Activated CD4-positive, alpha-beta T cell treated with anti-CD3 and anti-CD28 coated beads for 36 hours (primary cell): ENCODE measurements at places on chromosomes 2 and 18. TPM values are rescaled to one million over a fixed set of nuclear protein-coding genes. Genes with fewer than 3 reads are reported as not detected.

The TMEM169 gene
- total RNA-seq, result 1.6 TPM

DNA sequence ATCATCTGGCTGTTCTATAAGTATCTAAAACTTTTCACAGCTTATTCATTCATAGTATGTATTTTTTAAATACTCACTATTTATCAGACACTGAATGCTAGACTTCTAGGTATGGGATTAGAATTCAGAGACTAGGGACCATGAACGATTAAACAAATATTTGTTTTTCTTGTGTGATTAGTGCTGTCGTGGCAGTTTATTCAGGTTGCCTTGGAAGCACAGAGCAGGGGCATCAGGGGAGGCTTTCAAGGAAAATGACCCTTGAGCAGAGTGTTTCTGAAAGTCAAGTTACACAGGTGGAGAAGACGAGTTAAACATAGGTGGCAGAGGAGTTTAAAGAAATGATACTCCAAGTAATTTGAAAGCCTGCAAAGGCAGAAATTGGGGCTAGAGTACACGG is 5.7 kb downstream of the SPOPL start:
- H3K36me3 ChIP-seq, result peaks cover 19% of the 10 kb centered on the region
- peaks cover 44% of the 10 kb centered on the region for H3K4me1 ChIP-seq
- H3K4me3 ChIP-seq, result no peak overlapping the region
- DNase-seq, result no peak
- H3K27ac ChIP-seq, result no peak overlapping the region
- H3K27me3 ChIP-seq, result no peaks in the 10 kb centered on the region

DNA sequence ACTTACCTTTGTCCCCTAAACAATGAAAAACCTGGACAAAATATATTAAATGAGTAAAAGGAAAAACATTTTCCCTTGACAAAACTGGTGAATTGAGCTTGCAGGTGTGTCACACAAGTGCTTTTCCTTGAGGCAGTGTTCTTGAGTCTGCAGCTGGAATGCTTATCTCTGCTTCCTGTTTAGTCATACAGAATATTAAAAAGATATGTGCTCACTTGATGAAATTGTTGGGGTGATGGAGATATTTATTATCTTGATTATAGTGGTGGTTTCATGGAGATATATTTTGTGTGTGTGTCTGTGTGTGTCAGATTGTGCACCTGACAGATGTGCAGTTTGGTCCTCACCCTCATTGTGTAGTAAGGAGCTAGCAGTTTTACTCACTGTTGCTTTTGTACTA is 3.3 kb downstream of the TAF1B start:
- DNase-seq, result no peak
- H3K4me1 ChIP-seq, result peaks cover 37% of the 10 kb centered on the region
- no peak overlapping the region for H3K27ac ChIP-seq
- no peaks in the 10 kb centered on the region for H3K27me3 ChIP-seq
- H3K4me3 ChIP-seq, result no peak overlapping the region
- H3K36me3 ChIP-seq, result peaks cover 42% of the 10 kb centered on the region

GRCh38 chr2:148917431-148917830 is 42.4 kb downstream of the KIF5C start:
- no peaks in the 10 kb centered on the region for H3K27me3 ChIP-seq
- DNase-seq, result peak; percentile 50
- peaks cover 9% of the 10 kb centered on the region for H3K4me1 ChIP-seq
- no peak overlapping the region for H3K27ac ChIP-seq

DNA sequence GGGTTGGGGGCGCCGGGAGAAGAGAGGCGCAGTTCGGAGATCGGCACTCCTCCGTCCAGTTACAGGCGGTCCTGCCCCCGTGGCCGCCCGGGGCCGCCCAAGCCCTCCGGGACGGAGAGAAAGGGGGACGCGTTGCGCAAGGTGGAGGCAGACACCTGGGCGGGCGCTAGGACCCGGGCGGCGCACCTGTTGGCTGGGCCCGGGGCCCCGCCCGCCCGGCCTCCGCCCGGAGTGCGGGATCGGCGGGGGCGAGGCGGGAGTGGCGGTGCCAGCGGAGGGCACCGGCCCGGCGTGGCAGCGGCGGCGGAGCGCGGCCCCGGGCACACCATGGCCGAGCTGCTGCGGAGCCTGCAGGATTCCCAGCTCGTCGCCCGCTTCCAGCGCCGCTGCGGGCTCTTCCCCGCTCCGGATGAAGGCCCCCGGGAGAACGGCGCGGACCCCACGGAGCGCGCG is at the start of gene SGPP2:
TSS of gene SGPP2 (plus strand) at position 268 of the 453 bp plus-strand sequence. CDS start at position 328, 60 bp downstream.
- peaks cover 42% of the 10 kb centered on the region for H3K27me3 ChIP-seq
- H3K36me3 ChIP-seq, result peaks cover 9% of the 10 kb centered on the region

- H3K4me3 ChIP-seq, result no peak overlapping the region
- no peaks in the 10 kb centered on the region for H3K36me3 ChIP-seq
- DNase-seq, result no peak
- no peak overlapping the region for H3K27ac ChIP-seq
- no peaks in the 10 kb centered on the region for H3K4me1 ChIP-seq
- H3K27me3 ChIP-seq, result peaks cover 4% of the 10 kb centered on the region
Observed at GRCh38 chr2:2012505-2012904, 268.2 kb upstream of the PXDN start.

DNA sequence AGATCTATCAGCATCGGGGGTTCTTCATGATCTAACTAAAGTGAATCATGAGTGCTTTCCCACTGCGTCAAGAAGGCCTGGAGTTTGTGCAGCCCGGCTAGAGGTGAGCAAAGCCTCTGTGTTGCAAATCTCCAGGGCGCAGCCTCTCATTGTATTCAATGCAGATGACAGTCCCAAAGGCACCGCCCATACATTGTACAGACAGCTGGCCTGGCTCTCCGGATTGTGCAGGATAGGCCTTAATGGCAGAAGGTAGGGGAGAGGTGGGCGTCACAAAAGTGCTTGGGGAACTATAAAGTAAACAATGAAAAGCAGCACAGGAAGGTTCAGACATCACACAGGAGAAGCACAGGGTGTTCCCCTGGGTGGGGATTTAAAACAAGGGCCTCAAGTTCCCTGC is 907 bp upstream of the GYPC start:
- peak overlapping the region; percentile 97 for H3K27ac ChIP-seq
- peaks cover 25% of the 10 kb centered on the region for H3K36me3 ChIP-seq
- DNase-seq, result no peak
- peak overlapping the region; percentile 97 for H3K4me3 ChIP-seq
- H3K4me1 ChIP-seq, result peaks cover 32% of the 10 kb centered on the region

The LCT gene
- 0.16 TPM for total RNA-seq

DNA sequence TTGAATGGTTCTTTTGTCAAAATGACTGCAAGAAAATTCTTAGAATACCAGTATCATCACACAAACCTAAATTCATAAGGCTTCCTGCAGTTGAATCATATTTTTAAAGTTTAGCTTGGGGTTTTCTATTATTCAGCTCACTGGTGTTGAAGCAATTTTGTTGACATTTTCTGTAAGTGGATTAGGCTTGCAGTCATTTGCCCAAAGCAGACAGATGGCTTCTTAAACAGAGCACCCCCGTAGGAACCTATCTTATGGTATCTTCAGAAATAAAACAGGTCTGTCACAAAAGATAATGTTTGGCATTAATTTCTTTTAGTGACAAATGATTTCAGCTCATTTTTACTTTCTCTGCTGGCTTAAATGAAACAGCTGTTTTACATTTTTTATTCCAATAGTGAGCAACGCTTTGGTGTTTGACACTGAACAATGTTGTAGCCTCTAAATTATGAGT is 331.1 kb downstream of the PLCL1 start:
- H3K27ac ChIP-seq, result no peak overlapping the region
- H3K4me1 ChIP-seq, result no peaks in the 10 kb centered on the region
- peaks cover 6% of the 10 kb centered on the region for H3K36me3 ChIP-seq
- H3K27me3 ChIP-seq, result no peaks in the 10 kb centered on the region
- H3K4me3 ChIP-seq, result no peak overlapping the region

The CRYBA2 gene
- total RNA-seq, result not detected

The TLX2 gene
- total RNA-seq, result 0.18 TPM

- H3K36me3 ChIP-seq, result no peaks in the 10 kb centered on the region
- no peaks in the 10 kb centered on the region for H3K4me1 ChIP-seq
- no peak overlapping the region for H3K27ac ChIP-seq
- H3K27me3 ChIP-seq, result no peaks in the 10 kb centered on the region
- no peak overlapping the region for H3K4me3 ChIP-seq
Observed at GRCh38 chr2:228699888-228700287, 518.4 kb upstream of the SPHKAP start.

- no peak overlapping the region for H3K27ac ChIP-seq
- no peaks in the 10 kb centered on the region for H3K27me3 ChIP-seq
- no peaks in the 10 kb centered on the region for H3K36me3 ChIP-seq
- H3K4me3 ChIP-seq, result no peak overlapping the region
- H3K4me1 ChIP-seq, result peaks cover 15% of the 10 kb centered on the region
Observed at GRCh38 chr2:37552339-37552738, 119.1 kb downstream of the CDC42EP3 start.

The TNFRSF11A gene
- 9.3 TPM for total RNA-seq

The SEH1L gene
- total RNA-seq, result 107 TPM

GRCh38 chr2:70258532-70258875 is 567 bp downstream of the PCYOX1 start:
- peak overlapping the region; percentile 80 for H3K4me3 ChIP-seq
- H3K27me3 ChIP-seq, result no peaks in the 10 kb centered on the region
- peaks cover 31% of the 10 kb centered on the region for H3K4me1 ChIP-seq
- no peak for DNase-seq
- H3K36me3 ChIP-seq, result peaks cover 12% of the 10 kb centered on the region

- H3K4me3 ChIP-seq, result no peak overlapping the region
- H3K4me1 ChIP-seq, result peaks cover 12% of the 10 kb centered on the region
- no peak overlapping the region for H3K27ac ChIP-seq
Observed at GRCh38 chr2:217429981-217430500, 570.2 kb upstream of the TNP1 start.

The LOXL3 gene
- total RNA-seq, result 0.86 TPM

GRCh38 chr2:43227830-43228281 is 1.4 kb upstream of the ZFP36L2 start:
- H3K4me1 ChIP-seq, result peaks cover 25% of the 10 kb centered on the region
- no peaks in the 10 kb centered on the region for H3K27me3 ChIP-seq
- DNase-seq, result no peak
- peaks cover 25% of the 10 kb centered on the region for H3K36me3 ChIP-seq
- H3K4me3 ChIP-seq, result peak overlapping the region; percentile 83

DNA sequence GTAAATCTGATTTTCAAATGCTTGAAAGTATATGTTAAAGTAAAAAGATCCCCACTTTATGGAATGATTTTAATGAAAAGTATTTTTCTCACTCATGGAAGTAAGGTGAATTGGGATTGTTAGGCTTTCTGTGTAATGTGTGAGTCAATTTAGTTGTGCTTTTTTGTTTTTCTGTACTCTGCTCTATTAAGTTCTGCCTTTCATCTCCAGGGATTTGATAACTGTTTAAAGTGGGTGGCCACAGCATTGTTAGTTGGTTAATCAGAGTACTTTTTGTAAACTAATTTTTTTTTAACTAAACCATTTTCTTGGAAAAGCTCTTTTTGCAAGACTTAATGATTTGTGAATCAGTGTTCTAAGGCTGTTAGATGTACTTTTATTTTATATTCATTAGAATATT is 76.8 kb downstream of the ABI2 start:
- DNase-seq, result no peak
- no peak overlapping the region for H3K27ac ChIP-seq
- no peaks in the 10 kb centered on the region for H3K27me3 ChIP-seq
- no peak overlapping the region for H3K4me3 ChIP-seq

The RAB31 gene
- total RNA-seq, result 0.48 TPM

DNA sequence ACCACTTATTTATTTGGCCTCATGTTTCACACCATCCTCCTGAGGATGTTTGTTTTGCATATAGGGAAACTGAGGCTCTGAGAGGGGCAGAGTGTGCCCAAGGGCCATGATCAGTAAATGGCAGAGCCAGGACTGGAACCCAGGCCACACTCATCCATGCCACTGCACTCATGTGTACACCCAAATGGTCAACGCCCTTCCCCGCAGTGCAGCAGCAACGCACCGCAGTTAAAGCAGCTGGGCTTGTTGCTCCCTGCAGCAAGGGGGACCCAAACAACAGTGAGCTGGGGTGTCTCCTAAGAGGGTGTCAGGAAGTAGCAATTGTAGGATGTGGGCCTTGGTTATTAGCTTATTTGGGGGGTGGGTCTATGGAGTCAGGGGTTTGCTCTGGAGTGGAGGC is 36.6 kb downstream of the ZAP70 start:
- no peak overlapping the region for H3K4me3 ChIP-seq
- DNase-seq, result no peak
- H3K27ac ChIP-seq, result no peak overlapping the region
- peaks cover 29% of the 10 kb centered on the region for H3K4me1 ChIP-seq

The LMAN2L gene
- 4.8 TPM for total RNA-seq

The FBXO36 gene
- total RNA-seq, result 1.5 TPM

DNA sequence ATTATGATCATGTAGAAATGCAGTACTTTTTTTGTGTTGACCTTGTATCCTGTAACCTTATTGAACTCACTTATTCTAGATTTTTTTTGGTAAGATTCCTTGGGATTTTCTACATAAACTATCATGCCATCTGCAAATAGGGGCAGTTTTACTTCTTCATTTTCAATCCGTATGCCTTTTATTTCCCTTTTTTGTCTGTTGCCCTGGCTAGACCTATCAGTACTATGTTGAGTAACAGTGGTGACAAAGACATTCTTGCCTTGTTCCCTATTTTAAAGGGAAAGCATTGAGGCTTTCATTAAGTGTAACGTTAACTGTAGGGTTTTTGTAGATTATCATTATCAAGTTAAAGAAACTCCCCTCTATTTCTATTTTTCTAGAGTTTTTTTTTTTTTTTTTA is 92.3 kb downstream of the LYPD1 start:
- no peaks in the 10 kb centered on the region for H3K4me1 ChIP-seq
- no peak for DNase-seq
- H3K4me3 ChIP-seq, result no peak overlapping the region

The REG3G gene
- not detected for total RNA-seq

- peaks cover 24% of the 10 kb centered on the region for H3K4me1 ChIP-seq
- no peak overlapping the region for H3K27ac ChIP-seq
- peaks cover 6% of the 10 kb centered on the region for H3K27me3 ChIP-seq
- DNase-seq, result no peak
- no peaks in the 10 kb centered on the region for H3K36me3 ChIP-seq
Observed at GRCh38 chr2:145744541-145745386, 1224.8 kb upstream of the ZEB2 start.

The CHRNG gene
- not detected for total RNA-seq

DNA sequence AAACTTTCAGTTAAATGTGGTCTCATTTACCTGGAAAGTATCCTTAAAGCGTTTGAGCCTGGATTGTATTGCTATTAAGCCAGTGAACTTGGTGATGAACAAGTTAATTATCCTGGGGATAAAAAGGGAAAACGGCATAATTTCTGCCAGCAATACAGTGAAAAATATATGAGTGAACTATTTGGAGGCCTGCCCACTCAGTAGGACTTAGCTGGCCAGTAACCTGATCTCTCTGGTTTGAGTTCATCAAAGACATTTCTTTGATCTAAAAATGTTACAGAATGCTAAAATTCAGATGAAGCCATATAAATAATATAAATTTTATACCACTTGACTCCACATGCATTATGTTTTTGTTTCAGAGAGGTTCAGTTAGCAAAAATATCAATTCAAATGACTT is 241.1 kb upstream of the VWC2L start:
- no peak for DNase-seq
- H3K27me3 ChIP-seq, result no peaks in the 10 kb centered on the region
- no peaks in the 10 kb centered on the region for H3K36me3 ChIP-seq

The METTL8 gene
- 47.9 TPM for total RNA-seq

DNA sequence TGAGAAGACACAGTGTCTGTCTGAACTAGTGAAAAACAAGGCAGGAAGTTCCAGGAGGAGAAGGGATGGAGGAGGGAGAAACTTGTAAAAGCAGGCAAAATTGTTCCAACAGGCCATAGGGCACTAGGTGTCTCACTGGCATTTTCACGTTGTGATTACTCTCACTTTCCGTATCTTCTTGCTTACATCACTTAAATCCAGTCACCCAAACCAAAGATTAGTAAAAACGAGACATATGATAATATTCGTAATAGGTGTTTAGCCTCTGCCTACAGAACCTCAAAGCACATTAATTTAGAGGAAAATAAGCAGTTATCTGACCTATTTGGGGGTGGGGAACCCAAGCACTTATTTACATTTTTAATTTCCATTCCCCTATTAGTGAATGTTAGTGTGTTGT is 78.3 kb downstream of the POU3F3 start:
- H3K4me3 ChIP-seq, result no peak overlapping the region
- H3K27me3 ChIP-seq, result peaks cover 1% of the 10 kb centered on the region
- H3K36me3 ChIP-seq, result no peaks in the 10 kb centered on the region
- peaks cover 2% of the 10 kb centered on the region for H3K4me1 ChIP-seq
